ENCODE measurements at places on chromosomes 3 and 15.

- no peak for DNase-seq
Measured at GRCh38 chr3:51813539-51813938, 34.5 kb upstream of the IQCF6 start.

DNA sequence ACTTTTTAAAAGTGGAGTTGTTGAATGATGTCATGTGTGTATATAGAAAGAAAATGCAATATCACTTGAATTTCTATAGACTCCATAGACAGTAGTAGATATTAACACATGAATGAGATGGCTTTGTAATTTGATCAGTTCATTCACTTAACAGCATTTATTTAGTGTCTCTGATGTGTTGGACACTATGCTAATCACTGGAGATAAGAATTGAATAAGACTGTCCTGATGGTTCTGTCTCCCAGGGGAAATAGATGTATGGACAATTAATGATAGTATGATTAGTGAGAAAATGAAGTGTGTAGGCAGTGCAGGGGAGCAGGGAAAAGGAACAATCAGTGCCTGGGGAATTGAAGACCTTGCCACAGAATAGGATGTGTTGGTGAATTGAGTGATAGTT, 72.9 kb downstream of the RIOX2 start:
- no peak for DNase-seq

DNA sequence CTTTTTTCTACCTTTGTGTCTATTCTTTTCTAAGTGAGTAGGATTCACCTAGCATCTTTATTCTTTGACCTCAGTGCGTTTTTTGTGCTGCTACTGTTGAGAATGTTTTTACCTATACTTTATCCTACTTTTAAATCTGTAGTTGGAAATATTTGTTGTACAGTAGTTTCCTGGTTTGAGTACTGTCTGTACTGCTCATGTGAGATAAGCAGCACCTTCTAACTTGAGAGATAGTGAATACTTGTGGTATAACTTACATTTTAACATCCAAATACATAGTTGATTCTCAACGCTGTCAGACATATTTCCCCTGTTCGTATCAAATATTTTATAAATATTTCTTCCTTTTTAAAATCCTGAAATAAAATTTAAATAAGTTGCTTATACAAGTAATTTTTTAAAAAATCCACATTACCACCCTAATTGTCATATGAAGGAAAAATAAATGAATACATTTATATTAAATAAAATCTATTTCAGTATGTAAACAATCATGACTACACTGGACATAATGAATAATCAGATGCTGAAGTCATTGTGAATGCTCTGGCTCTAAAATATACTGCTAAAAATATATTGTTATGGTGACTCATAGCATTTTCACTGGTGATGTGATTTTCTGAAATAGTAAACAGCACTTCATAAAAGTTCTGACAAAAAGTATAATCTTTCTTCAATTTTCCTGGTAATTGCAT, 17.4 kb downstream of the ATP11B start:
- DNase-seq, result no peak

GRCh38 chr3:62525281-62525680, 151.9 kb upstream of the FEZF2 start:
- DNase-seq, result no peak

- no peak for DNase-seq
Measured at GRCh38 chr3:133824961-133825485, 19.4 kb downstream of the SRPRB start.

DNA sequence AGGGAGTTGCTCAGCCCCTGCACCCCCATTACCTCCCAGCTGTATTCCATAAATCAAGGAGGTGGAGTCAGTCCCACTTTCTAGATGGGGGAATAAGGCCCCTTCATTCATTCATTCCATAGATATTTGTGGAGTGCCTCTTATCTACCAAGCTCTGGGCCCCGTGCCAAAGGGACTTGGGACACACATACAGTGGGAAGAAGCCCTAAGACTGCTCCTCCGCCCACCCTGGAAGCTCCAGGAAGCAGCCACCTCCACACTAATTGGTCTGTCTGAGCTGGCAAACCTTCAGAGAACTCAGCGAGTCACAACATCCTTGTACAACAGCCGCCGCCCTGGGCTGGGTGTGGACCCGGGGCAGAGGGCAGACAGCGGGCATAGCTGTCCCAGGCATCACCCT, 6.4 kb downstream of the STRA6 start:
- DNase-seq, result no peak

GRCh38 chr15:34644061-34644460, 60.6 kb upstream of the GOLGA8B start:
- DNase-seq, result no peak

DNA sequence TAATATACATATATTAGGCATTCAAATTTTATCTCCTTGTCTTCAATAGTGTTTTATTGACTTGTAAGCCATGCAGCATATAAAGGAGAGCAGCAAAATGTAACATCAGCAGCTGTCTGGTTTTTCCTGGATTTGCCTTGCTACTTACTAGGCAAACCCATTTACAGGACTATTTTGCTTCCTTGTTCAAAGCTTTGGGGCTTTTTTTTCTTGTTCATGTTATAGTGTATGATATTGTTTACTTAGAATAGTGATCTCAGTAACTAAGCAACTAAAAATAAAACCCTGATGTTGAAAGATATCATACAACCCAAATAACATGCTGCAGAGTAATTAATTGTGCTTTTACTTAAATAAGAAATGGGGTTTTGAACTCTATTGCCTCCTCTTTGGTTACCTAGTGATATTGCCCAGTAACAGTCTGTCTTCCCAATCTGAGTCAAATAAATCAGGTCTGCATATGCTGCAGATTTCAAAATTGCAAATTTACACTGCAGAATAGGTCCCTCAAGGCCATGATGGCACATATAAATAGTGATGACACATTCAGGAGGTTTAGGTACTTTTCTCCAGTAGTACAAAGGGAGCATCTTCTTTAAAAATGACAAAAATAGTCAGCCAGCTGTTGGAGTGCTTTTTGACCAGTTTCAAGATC, 578.1 kb upstream of the NECTIN3 start:
- no peak for DNase-seq

DNA sequence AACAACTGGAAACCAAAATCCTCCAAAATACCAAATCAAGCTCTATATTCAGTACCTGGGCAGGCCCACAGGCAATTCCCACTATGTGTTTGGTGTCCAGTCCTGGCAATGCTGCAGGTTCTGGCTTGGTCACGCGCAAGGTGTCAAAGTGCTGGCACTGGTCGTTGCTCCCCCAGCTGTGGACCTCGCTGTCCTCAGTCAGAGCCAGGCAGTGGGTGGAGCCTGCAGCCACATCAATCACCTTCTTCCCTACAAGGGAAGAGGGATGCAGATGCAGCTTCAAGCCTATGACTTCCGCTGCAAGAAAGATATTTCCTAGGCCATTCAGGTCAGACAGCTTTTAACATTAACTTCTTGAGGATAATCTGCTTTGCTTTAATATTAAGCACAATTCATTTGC, 61.3 kb downstream of the HERC2 start:
- no peak for DNase-seq

DNA sequence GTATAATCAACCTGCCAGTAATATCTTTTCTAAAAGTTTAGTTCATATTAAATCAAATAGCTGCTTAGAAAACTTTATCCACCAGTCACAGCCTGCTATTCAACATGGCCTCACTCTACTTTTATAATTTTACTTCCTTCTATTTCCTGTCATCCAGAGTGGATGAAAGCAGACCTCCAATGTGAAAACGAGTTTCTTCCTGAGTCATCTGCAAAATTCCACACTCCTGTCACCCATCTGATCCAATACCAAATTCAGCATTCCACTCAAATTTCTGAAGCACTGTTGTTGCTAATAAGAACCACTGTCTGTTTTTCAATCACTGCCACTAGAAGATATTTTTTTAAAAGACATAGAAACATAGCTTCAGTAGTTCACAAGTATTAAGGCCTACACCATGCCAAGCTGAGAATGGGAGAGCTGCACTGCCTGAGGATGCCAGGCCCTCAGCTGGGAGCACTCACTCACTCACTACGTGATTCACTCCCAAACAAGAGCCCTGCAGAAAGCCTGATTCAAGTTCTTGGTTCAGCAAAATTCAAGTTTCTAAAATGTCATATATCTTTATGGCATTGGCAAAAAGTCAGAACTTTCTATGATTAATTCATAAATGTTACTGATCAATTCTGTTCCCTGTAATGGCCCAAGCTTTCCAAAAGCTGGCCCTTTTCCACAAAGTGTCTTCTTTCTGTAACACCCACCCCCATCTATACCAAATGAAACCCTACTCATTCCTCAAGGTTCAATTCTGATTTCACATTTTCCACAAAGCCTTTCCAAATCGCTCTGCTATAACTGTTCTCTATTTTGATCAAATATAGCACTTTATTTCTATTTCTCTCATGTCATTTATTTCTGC, 82.9 kb downstream of the FSIP1 start:
- no peak for DNase-seq

GRCh38 chr15:69919816-69920215, 177.9 kb downstream of the TLE3 start:
- DNase-seq, result no peak

DNA sequence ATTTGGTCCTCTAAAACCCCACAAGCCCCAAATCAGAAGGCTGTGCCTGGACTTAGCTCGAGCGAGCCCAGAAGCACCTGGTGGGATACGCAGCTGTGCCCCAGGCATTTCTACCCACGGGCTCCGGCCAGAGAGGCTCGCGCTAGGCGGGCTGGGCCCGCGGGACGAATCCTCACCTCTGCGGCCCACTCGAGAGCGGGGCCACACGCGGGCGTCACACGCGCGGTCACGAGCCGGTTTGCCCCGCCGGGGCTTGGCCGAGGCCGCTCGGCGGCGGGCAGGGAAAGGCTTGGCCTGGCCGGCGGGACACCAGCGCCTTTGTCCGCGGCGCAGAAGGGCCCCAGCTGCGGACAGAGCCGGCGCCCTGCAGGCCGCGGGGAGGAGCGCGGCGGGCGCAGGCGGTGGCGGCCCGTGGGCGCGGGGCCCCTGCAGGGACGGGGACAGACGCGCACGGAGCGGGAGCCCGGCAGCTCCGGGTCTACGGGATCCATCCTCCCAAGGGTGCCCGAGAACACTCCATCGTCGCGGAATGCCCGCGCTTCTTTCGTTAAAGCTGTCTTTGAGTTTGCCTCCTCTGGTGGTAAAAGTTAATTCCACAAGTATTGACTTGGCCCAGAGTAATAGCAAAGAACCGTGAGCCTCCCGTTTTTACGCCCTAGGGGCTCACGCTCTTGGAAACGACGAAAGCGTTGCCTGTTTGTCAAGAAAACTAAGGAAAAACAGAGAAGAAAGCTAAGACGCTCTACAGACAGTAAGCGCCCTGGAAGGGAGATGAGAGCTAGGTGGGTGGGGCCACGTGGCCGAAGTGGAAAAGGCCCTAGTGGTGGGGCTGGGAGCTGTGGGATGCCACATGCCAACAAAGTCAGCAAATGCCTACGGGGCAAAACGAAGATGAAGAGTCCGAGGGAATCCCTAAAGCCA, 26.4 kb downstream of the TYRO3 start:
- no peak for DNase-seq

DNA sequence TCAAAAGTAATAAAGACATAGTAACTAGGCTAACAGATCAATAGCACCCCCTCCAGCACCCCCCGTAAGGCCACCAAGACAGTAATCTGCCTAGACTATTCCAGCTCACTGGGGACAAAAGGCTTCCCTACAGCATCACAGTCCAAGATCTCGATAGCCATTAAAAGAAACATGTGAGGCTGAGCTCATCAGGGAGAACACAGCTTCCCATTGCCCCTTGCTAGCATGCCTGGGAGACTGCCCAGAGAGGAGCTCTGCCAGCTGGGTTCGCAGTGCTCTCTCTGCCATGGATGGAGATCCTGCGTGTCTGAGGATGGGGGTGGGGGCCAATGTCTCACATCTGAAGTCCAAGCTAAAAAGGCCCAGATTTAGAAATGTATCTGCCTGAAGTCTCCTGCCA, 17.8 kb downstream of the LRIG1 start:
- no peak for DNase-seq

GRCh38 chr3:185733980-185734724, 90.7 kb downstream of the IGF2BP2 start:
- no peak for DNase-seq

- DNase-seq, result no peak
Measured at GRCh38 chr15:56654624-56655023, 78.7 kb downstream of the ZNF280D start.

GRCh38 chr15:67115586-67115969, 50.2 kb downstream of the SMAD3 start:
- no peak for DNase-seq

DNA sequence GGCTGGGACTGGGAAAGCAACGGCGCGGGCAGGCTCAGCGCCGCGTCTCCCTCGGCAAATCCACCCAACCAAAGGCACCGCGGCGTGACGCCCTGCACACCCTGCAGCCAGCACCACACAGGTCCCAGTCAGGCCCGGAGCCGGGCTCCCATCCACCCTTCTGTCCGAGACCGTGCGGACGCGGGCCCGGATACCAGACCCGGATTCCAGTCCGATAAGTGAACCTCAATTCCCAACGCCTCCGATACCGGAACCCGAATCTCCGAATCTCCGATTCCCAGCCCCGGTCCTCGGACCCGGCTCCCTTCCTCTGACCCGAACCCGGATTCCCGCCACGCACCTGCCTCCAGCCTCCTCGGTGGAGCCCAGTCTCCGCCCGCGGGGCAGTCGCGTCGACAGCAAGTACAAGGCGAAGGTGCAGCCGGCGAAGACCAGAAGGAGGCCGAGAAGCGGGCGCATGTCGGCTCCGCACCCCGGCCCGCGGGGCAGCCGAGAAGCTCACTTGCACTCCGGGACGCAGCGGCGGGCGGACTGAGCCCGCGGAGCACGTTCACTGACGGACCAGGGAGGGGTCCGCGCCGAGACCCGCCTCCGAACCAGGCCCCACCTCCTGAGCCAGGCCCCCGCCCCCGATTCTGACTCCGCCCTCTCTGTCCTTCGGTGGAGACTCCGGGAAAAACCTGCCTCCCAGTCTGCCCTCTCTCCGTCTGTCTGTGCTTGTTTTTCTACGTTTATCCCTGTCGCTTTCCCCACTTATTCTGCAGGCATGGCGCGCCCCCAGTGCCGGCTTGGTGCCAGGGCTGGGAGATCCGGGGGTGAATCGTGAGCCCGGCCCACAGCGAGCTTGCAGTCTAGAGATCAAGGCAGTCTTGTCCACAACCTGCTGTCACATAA, at the start of gene TMEM41A:
TMEM41A (minus strand) TSS at position 533 of the 894 bp plus-strand sequence; CDS start at position 459, 74 bp downstream.
- DNase-seq, result peak; percentile 81

DNA sequence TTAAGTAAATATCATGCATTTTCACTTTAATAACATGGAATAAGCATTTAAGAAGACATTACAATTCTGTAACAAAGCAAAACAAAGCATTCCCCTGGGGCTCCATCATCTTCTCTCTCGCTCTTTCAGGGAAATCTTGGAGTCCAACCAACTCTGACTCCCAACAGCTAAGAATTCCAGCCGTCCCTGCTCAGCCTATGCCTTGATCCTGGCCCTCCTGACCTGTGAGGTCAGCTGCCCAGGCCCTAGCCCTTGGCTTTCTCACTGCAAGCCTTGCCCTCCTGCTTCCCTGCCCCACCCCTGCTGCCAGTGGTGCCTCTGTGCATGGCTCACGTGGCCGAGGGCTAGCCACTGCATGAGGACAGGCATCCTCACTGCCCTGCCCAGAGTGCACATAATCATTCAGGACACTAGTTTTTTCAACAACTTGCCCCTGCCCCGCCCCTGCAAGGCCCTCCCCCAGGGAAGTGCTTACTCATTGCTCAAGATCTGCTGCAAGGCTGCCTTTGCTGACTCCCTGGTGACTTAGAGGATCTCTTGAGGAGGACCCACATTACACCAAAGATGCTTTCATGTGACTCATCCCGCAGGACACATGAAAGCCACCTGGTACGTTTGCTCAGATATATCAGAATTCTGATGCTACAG, 37.6 kb downstream of the MTMR10 start:
- no peak for DNase-seq

- no peak for DNase-seq
Measured at GRCh38 chr3:171673951-171674350, 136.3 kb downstream of the PLD1 start.

Measured in NCI-H2081 treated with DMSO at 0.1 percent for 48 hours (cell line).